ENCODE measurements at places on chromosomes 12 and 14. TPM values are rescaled to one million over a fixed set of nuclear protein-coding genes. Genes with fewer than 3 reads are reported as not detected.

PLBD1 gene
- total RNA-seq, result 1.3 TPM

PTPRO gene
- 0.06 TPM for total RNA-seq

HOTAIR gene
- not detected for total RNA-seq

MYH6 gene
- total RNA-seq, result not detected

ACOT4 gene
- 0.49 TPM for total RNA-seq

MSI1 gene
- total RNA-seq, result not detected

ARHGAP9 gene
- under 0.01 TPM for total RNA-seq

SIX6 gene
- total RNA-seq, result not detected

RNU6-8 gene
- not detected for total RNA-seq

MFAP5 gene
- 0.13 TPM for total RNA-seq

CIROP gene
- not detected for total RNA-seq

HCAR1 gene
- under 0.01 TPM for total RNA-seq

LBHD2 gene
- total RNA-seq, result not detected

P2RX7 gene
- 16.6 TPM for total RNA-seq

FRS2 gene
- 19.9 TPM for total RNA-seq

RFX4 gene
- not detected for total RNA-seq

RNASE3 gene
- not detected for total RNA-seq

TMEM30B gene
- under 0.01 TPM for total RNA-seq

KIAA0586 gene
- 32.2 TPM for total RNA-seq

PLEKHD1 gene
- 0.06 TPM for total RNA-seq

LRRIQ1 gene
- under 0.01 TPM for total RNA-seq

HNF1A gene
- not detected for total RNA-seq

CFL2 gene
- 28.0 TPM for total RNA-seq

ENDOU gene
- total RNA-seq, result 0.13 TPM

EAPP gene
- total RNA-seq, result 34.8 TPM

CLEC1A gene
- total RNA-seq, result 28.0 TPM

ACVR1B gene
- total RNA-seq, result 8.1 TPM

KRT3 gene
- total RNA-seq, result not detected

ADGRD1 gene
- 0.06 TPM for total RNA-seq

RNF212B gene
- not detected for total RNA-seq

COPS7A gene
- total RNA-seq, result 27.8 TPM

CLEC4C gene
- total RNA-seq, result not detected

BCL7A gene
- 9.7 TPM for total RNA-seq
